Lower leg skin (tissue), 4 donors: ENCODE measurements at places on chromosomes 1 and 21.

GRCh38 chr1:116753312-116753711 is 918 bp upstream of the CD2 start:
- no peak for DNase-seq

DNA sequence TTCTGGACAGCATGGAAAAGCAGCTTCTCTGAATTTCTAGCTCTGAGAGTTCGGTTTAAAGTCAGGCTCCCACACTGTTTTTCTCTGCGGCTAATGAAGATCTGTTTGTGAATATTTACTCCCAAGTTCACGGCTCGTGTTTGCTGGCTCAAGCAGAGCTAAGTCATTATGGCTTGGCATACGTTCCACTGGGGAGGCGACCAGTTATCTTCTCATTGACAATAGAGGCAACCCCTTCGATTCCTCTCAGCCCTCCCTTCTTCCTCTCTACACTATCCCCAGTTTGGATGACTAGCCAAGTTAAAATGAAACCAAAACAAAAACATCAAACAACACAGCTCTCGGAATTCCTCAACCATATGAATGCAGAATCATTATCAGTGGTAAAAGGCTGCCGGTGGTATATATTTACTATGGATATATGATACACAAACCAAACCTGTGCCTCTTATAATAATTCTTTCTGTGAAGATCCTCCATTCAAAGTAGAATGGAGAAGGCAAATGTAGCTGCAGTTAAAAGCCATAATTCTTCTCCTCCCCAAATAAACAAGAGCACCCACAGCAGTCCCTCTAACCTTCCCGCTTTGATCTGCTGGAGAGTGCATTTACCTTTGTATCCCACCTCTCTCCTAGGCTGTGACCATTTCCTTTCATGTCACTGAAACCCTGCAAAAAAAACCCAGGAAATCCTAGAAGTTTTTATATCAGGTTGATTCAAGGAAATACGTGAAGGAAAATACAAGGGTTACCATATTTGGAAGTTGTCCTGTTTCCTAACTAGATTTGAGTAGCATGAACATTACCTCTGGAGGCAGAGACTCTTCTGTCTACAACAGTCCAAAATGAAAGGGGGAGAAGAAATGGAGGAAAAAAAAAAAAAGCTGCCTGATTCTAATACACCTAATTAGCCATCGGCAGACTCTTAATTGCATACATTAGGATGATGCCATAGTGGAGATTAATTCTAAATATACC is 108.3 kb upstream of the USH2A start:
- no peak for DNase-seq

DNA sequence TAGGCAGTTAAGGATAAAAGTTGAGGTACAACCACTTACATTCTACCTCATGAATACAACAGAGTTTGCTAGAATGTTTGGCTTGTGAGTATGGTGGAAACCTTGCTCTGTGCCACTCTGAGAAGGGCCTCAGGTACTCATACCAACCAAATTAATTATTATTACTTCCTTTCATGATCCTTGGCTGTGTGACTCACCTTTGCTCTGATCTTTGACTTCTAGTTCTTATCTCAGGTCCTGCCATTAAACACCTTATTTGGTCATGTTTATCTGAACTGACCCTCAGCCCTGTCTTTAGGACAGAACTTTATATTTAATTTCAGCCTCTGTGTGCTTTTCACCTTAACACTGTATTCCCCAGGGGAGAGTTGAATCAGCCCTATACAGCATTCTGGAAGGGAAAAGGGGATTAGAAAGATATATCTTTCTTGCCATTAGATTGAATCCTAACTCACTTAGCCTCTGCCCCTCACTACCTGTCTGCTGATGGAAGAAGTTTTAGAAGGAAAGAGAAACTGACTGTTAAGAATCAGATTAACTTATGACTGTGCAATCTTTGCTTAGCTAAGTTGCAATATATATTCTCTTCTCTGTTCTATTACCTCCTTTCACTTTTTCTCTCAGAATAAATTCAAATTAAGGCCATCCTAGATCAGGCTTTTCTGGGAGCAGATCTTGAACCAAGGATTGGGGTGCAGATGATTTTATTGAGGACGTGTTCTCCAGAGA is 260.4 kb upstream of the DPYD start:
- DNase-seq = no peak

DNA sequence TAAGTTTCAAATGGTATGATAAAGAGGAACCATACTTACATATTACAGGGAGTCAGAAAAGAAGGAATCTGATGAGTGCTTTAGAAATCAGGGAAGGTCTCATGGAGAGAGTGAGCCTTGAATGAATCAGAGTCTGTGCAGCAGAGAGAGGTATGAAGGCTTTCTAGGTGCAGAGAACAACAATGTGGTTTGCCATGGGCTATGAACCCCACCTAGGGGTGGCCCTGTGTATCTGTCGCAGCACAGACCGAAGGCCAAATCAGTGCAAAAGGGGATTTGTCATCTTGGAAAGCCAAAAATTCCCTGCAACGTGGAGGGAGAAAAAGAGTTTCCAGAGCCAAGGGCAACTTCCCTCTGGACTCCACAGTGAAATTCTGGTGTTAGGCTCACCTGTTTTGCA is 3.5 kb downstream of the PAPPA2 start:
- DNase-seq = no peak

DNA sequence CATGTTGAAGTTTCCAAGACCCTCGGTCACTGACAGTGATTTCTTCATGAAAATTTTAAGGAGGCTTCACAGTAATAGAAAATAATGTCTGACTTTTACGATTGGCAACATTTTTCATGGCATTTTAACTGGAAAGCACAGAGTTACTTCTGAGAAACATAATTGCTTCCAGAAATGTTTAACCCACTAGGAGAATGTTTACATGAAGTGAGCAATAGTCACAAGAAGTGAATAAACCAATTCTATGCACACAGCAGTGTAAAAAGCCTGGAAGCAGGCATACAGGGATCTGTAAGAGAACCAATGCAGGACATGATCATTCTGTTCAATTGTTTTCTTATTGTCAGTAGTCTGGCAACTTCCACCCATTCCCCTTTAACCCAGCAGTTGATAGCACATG is 316.2 kb upstream of the CXADR start:
- no peak for DNase-seq

- DNase-seq = no peak
Observed at GRCh38 chr1:41917835-41918449, 780 bp downstream of the HIVEP3 start.

DNA sequence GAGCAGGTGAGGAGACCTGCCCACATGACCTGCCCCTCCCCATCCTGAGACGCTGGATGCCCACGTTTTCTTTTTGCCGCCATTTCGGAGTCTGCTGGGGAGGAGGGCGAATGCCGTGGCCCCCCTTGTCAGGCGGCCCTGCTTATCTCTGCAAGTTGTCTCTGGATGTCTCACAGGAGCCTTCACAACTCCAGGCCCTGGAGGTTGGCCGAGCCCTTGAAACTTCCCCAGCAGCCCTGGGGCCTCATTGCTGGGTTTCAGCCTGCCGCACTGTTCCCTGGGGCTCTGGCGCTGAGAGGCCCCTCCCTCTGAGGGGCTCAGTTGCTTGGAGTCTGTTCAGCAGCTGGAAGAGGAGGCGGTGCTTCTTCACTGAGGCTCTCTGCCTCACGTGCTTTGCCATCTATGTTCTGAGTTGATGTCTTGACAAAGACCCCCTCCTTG is 29.8 kb upstream of the ZBTB21 start:
- no peak for DNase-seq

- DNase-seq = no peak
Observed at GRCh38 chr1:245566134-245566533, 411.3 kb downstream of the KIF26B start.

DNA sequence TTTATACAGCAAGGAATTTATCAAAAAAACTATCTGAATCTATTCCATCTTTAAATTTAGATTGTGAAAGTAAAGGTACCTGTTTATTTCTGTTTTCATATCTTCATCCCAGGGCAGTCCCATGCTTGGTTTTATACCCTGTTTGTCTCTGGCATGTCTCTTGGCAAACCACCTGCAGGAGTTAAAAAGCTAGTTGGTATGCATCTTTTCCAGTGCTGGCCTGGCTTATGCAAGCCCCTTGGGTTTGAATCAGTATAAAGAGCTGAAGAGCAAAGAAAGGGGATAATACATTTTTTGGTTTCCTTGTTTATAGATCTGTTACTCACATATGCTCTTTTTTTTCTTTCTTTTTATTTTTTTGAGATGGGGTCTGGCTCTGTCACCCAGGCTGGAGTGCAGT is 37.8 kb downstream of the LRRC8C start:
- DNase-seq = no peak

- DNase-seq = no peak
Observed at GRCh38 chr1:162463021-162463420, 34.6 kb upstream of the UHMK1 start.

GRCh38 chr1:21851430-21852250 is 39.6 kb downstream of the LDLRAD2 start:
- no peak for DNase-seq

GRCh38 chr1:21938732-21939538 is 1.8 kb upstream of the HSPG2 start:
- DNase-seq = no peak

- DNase-seq = no peak
Observed at GRCh38 chr1:6445062-6445763, 20.6 kb downstream of the ESPN start.

- DNase-seq = no peak
Observed at GRCh38 chr1:101506541-101507164, 269.8 kb downstream of the S1PR1 start.

GRCh38 chr21:31713973-31714740 is 17.8 kb downstream of the SCAF4 start:
- DNase-seq = no peak

DNA sequence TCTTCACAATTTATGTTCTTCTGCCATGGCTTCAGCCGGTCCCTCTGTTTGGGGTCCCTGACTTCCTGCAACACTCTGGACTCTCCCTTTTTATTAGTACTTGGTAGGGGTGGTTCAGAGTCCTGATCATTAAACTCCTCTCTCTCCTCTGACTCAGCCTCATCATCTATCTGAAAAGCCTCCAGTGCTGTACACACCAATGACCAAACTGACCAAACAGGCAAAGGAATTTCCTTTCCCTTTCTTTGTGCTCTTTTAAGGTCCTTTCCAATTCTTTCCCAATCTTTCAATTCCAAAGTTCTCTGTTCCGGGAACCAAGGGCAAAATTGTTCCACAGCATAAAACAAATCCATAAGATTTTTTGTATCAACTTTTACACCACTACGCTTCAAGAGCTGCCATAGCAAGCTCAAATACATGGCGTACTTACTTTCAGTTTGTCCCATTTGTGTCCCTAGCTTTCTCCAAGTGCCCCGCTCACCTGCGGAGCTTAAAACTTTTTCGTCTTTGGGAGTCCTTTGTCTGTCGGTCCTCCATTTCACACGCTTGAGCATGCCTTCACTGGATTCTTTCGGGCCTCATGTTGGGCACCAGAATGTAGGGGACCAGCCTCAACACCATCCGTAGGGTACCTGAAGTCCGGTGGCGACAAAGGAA is 9.6 kb downstream of the DAP3 start:
- no peak for DNase-seq

DNA sequence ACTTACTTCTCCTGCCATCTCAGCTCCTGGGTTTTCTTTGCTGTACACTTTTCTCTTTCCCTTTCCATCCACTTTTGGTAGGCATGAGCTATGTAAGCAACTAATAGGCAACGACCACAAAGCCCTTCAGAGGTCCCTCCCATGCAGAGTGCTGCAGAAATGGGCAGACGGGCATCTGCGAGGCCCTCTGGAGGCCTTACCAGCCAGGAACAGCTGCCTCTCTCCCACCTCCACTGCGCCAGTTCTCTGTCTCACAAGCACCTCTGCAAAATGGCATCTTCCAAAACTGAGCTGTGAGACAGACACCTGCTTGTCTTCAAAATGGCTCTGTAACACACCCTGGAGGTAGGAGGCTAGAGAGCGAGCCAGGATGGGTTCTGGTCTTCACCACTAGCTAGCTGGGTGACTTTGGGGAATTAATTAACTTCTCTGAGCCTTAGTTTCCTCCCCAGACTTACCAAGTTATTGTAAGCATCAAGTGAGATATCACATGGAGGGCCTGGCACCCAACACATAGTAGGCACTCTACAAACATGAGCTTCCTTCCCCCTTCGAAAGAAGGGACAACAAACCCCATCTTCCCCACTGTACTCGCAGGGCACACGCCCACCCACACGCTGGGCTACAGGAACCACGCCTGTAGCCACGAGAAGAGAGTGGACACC is 62.0 kb downstream of the BCAR3 start:
- DNase-seq = no peak

DNA sequence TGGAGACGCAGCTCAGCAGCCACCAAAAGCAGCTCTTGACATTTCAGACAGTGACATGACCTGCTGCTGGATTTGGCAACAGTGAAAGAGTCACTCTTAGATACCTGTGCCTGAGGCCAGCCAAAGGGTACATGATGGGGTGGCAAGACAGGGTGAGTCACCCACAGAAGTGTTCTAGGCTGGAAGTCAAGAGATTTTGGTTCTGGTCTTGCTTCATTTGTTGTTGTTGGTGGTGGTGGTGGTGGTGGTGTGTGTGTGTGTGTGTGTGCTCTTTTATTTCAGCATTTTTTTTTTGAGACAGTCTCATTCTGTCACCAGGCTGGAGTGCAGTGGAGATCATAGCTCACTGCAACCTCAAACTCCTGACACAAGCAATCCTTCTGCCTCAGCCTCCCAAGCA is 25.8 kb downstream of the SHISAL2A start:
- no peak for DNase-seq

DNA sequence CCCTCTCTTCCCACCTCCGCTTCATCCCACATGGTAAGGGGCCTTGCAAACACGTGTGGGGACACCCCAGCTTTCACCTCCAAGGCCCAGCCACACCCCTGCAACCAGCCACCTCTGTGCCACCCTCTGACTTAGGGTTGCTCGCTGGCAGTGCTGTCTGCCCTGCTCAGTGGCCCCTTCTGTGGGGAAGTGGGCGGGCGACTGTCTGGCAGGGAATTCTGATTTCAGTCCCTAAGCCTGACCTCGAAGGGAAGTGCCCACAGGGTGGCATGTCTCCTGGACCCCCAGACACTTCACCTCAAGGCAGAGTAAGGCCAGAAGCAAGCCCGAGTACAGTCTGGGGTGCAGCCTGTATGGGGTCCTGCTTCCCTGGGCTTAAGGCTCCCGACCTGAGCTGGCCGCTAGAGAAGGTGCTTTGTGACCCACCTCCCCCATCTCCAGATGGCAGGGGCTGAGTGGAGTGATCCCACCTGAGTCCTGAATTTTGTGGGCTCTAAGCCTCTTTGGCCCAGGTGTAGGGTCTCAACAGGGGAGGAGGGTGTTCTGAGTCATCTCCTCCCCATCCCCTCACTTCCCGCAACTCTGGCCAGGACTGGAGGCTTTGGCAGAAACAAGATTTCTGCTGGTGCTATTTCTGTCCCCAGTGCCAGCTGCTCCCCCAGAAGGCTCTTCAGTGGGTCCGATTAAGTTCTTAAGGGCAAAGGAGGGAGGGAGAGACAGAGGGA is 7.0 kb downstream of the RD3 start:
- peak; percentile 66 for DNase-seq

- no peak for DNase-seq
Observed at GRCh38 chr21:20603236-20603635, 395.0 kb upstream of the NCAM2 start.

- no peak for DNase-seq
Observed at GRCh38 chr1:104466068-104466467, 716.4 kb downstream of the AMY1C start.

DNA sequence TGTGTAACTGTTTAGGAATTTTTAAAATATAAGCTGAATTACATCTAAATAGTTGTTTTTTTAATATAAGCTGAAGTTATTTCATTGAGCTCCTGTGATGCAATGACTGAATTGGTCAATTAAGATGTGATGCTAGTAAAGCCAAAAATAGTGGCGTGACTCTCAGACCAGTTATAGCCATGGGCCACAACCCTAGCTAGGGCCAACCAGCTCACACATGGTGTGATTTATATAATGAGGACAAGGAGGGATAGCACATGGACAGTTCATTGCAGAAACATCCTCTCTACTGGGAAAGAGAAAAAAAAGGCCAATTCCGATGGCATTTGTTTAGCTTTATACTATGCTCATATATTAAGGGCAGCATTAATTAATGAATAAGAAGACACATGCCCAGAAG is 119.3 kb upstream of the PROX1 start:
- DNase-seq = no peak
